ENCODE measurements at places on chromosomes 11 and 22.

GRCh38 chr22:33593818-33594217, 326.5 kb downstream of the LARGE1 start:
- DNase-seq, result no peak

DNA sequence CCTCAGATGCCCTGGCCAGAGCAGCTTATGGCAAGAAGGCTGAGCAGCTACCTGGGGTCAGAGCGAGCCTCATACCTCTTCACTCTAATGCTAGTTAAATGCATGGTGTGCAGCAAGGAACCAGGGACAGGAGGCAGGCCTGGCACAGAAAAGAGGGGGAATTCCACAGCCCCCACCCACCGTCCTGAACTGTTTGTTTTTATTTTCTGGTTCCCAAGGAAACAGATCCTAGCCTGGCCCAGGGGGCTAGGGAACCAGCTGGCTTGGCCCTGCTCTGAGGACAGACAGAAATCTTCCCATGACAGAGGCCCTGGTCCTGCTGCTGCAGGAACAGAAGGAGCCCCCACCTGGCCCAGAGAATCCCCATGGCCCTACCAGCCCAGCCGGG, 40.4 kb downstream of the SLCO2B1 start:
- DNase-seq, result no peak

- peak; percentile 82 for DNase-seq
Measured at GRCh38 chr11:106087815-106088435, 10.5 kb downstream of the AASDHPPT start.

- no peak for DNase-seq
Measured at GRCh38 chr22:45019861-45020655, 10.3 kb upstream of the PHF21B start.

DNA sequence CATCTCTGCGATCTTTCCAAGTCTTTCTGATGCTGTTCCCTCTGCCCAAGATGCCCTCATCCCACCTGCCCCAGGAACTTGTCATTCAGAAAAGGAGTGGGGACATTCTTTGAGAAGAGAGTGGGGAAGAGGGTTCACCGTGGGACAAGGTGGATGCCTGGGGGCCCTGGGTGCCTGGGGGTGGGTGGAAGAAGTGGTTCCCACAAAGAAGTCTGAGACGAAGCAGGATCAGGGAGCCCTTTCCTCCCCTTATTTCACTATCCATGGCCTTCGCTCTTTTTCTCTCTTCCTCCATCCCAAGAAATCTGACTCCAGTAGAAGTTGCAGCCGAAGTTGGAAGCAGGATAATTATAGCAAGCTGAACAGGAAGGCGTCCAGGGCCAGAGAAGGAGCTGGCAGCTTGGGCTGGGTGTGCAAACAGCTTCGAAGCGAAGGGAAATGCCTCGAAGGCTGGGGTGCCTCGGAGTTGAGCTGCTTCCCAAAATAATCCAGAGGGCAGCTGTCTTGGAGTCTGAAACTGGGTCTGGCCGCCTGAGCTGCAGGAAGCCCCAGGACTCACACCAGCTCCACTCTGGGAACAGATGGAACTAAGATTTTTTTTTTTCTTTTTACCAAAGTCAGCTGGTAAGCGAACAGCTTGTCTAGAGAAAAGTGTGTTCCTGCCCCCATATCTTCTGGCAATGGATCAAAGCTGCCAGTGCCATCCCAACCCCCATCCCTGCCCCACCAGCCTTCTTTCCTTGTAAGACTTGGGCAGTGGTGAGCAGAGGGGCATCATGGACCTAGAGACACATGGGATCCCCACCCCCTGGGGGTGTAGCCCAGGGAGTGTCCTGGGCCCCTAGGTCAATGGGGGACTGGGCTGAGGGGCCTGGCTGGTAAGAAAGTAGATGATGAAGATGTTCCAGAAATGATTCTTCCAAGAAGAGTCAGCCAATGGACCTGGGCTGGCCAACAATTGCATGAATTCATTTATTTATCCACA, 31.5 kb downstream of the PARVG start:
- peak; percentile 6 for DNase-seq

GRCh38 chr11:90601261-90601660, 378.4 kb upstream of the CHORDC1 start:
- no peak for DNase-seq

- DNase-seq, result no peak
Measured at GRCh38 chr11:61747967-61748285, 4.5 kb upstream of the MYRF start.

DNA sequence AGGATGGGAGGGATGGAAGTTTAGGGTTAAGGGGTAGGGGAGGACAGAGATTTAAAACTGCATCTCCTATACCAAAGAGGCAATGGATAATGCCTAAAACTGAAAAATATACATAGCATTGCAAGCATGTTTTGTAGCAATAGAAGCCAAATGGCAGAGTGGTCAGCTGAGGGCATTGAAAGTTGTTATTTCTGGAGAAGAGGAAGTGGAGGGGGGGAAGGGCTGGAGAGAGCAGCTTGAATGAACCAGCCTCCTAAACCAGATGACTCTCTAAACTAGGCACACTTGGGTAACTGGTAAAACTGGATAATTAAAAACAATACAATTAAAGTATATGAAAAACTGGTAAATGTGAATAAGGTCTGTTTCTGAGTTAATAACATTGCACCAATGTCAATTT, 70.3 kb upstream of the TP53I11 start:
- peak; percentile 6 for DNase-seq

- no peak for DNase-seq
Measured at GRCh38 chr22:44005524-44005923, 18.6 kb upstream of the PARVB start.

DNA sequence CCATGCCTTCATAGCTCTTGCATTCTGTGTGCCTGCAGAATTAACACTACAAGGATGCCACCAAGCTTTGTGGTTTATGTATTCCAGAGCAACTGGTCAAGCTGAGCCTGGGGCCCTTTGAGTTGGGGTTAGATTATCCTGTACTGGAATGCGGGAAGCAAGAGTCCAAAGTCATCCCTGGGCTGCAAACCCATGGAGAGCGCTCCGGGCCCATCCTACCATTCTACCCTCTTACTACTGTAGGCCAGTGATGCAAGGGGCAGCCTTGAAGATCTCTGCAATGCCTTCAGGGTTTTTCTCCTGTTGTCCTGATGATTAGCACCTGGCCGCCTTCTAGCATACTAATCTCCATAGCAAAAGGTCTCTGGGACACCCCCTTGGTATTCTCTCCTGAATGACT, 51.3 kb downstream of the TUG1 start:
- DNase-seq, result no peak

GRCh38 chr11:83256602-83257340, 29.4 kb downstream of the CCDC90B start:
- no peak for DNase-seq

- DNase-seq, result peak; percentile 33
Measured at GRCh38 chr11:10930224-10930971, 72.5 kb upstream of the ZBED5 start.

DNA sequence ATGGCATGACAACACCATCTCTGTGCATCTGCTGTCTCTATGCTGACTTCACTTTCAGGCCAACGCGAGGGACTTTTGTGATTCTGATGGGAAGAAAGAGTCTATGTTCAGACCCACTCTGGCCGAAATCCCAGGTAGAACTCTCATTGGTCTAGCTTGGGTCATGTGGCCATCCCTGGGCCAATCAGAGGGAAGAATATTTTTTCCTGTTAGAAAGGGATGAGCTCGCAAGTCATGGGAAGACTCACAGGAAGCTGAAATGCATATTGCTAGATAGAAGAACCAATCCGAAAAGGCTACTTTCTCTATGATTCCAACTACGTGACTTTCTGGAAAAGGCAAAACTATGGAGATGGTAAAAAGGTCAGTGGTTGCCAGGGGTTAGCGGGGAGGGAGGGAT, 56.0 kb upstream of the LINC01488 start:
- no peak for DNase-seq

GRCh38 chr11:19978668-19979518, 181.4 kb downstream of the DBX1 start:
- peak; percentile 93 for DNase-seq

- no peak for DNase-seq
Measured at GRCh38 chr11:134506046-134506445, 94.0 kb upstream of the B3GAT1 start.

- DNase-seq, result peak; percentile 57
Measured at GRCh38 chr11:125593114-125593820, 615 bp downstream of the STT3A start.
